ENCODE measurements at places on chromosomes 4 and X. TPM values are rescaled to one million over a fixed set of nuclear protein-coding genes. Genes with fewer than 3 reads are reported as not detected.

Gene BEX5
- not detected for total RNA-seq

Gene UVSSA
- 13.5 TPM for total RNA-seq

Gene COL4A6
- total RNA-seq, result 1.5 TPM

Gene MAGEE2
- total RNA-seq, result not detected

Gene KIF4A
- 17.8 TPM for total RNA-seq

Gene CAPN6
- total RNA-seq, result not detected

Gene THAP9
- total RNA-seq, result 3.3 TPM

Gene NIPAL1
- under 0.01 TPM for total RNA-seq

Gene IGFBP7
- 4.5 TPM for total RNA-seq

Gene BEX4
- 11.4 TPM for total RNA-seq

Gene TENM3
- 30.1 TPM for total RNA-seq

Gene SFRP2
- total RNA-seq, result 4.8 TPM

Gene ZNF630
- total RNA-seq, result 0.98 TPM

Gene ADH5
- total RNA-seq, result 190 TPM

Gene SPOCK3
- not detected for total RNA-seq

Gene KDR
- under 0.01 TPM for total RNA-seq

Gene TCEAL6
- total RNA-seq, result not detected

Gene AVPR2
- not detected for total RNA-seq

Gene GPRASP1
- total RNA-seq, result 1.8 TPM

Gene SSX2
- total RNA-seq, result not detected

Gene ZGRF1
- total RNA-seq, result 9.9 TPM

Gene IGSF1
- total RNA-seq, result under 0.01 TPM

Gene MAPK10
- total RNA-seq, result 3.9 TPM

Gene TRAM1L1
- total RNA-seq, result 1.8 TPM

Gene LEF1
- total RNA-seq, result 0.37 TPM

Gene SAGE1
- total RNA-seq, result not detected

Gene RHOXF2
- total RNA-seq, result not detected

Gene SPANXA2
- not detected for total RNA-seq

Gene MMAA
- 3.9 TPM for total RNA-seq

Gene NMU
- total RNA-seq, result not detected

Gene TLR10
- total RNA-seq, result not detected

Gene ADAMTS3
- total RNA-seq, result 1.1 TPM

Gene MCTS1
- total RNA-seq, result 45.9 TPM

Gene CT55
- not detected for total RNA-seq

Gene FAM236D
- not detected for total RNA-seq

Gene VSIG4
- under 0.01 TPM for total RNA-seq

Gene SPON2
- 267 TPM for total RNA-seq

Gene PABPC1L2B
- not detected for total RNA-seq

Gene C4orf46
- total RNA-seq, result 16.2 TPM

Gene SMS
- total RNA-seq, result 124 TPM

Gene ZAR1
- not detected for total RNA-seq

Gene PAGE2B
- not detected for total RNA-seq

Measured in subcutaneous preadipocyte (primary cell).